Epithelial cell of prostate (primary cell): ENCODE measurements at places on chromosomes 5 and 9.

- no peak for DNase-seq
Observed at GRCh38 chr5:10351919-10352318, 1.6 kb upstream of the MARCHF6 start.

- DNase-seq = no peak
Observed at GRCh38 chr5:79020861-79021561, 35.9 kb upstream of the ARSB start.

DNA sequence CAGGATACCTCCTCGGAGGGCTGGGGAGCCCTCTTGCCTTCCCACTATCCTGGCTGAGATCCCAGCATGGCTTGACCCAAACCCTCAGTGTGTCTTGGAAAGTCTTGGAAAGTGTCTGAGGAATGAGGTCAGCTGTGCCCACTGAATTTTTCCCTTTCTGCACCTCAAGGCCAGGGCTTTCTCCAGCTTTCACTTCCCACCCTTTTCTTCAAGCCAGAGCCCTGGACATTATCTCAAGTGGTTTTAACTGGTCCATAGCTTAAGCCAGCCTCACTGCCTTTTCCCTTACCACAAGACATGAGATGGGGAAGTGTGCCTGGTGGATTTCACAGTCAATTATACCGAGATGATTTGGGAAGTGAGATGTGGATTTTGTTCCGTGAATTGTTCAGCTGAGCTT is 35.7 kb upstream of the LHX2 start:
- DNase-seq = no peak

GRCh38 chr5:63323926-63324325 is 638.3 kb downstream of the HTR1A start:
- no peak for DNase-seq

DNA sequence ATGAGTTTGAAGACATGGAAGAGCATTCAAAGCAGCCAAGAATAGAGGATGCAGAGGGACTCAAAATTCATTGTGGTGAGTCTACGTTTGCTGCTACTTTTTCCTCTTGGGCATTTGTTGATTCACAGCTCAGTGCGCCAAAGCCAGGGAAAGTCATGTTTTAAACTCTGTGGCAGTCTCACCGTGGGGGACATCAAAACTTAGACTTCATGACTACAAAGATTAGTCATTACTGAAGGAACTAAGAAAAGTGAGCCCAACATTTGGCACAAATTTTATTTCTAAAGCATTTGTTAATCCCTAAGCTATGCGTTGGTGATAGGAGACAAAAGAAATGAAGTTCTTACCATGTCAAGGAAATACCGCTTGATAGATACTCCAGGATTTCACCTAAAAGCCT is 73.7 kb upstream of the MTAP start:
- DNase-seq = no peak

DNA sequence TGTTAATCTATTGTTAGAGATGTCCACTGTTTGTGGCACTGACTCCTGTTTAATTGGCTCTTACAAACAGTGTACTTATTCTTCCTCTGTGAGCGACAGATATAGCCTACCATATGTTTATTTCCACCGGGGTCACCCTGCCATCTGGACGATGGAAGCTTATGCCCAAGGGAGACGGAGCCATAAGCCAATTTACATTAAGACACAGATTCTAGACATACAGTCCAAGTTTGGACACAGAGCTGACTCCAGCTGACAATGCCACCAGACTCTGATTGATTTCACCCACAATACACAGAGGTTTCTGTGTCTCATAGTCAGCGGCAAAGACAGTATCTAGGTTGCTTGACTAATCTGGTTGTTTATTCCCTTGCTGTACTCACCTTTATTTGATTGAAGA is 198.9 kb downstream of the ENC1 start:
- no peak for DNase-seq

DNA sequence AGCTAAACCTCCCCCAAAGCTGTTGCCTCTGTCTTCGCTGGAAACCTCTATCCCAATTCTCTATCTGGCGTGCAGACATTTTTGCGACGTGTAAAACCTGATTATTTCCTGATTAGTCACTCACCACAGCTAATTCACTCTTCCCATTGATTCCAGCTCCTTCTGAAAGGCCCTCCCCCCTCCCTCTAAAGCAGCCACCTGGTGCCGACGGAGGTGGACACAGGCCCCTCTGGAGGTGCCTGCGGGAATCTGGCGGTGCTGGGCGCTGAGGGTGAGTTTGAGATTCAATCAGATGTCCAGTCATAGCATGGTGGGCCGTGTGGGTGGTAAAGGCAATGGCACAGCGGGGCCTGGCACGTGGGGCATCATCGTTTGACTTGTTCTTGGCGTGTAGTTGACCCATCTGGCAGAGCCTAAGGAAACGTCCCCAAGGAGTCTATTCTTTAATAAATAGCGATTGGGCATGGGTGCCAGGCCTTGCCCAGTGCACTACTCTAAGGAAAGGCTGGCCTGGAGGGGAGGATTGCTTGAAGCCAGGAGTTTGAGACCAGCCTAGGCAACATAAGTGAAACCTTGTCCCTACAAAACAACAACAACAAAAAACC is 271.1 kb upstream of the MVB12B start:
- DNase-seq = peak; percentile 10

DNA sequence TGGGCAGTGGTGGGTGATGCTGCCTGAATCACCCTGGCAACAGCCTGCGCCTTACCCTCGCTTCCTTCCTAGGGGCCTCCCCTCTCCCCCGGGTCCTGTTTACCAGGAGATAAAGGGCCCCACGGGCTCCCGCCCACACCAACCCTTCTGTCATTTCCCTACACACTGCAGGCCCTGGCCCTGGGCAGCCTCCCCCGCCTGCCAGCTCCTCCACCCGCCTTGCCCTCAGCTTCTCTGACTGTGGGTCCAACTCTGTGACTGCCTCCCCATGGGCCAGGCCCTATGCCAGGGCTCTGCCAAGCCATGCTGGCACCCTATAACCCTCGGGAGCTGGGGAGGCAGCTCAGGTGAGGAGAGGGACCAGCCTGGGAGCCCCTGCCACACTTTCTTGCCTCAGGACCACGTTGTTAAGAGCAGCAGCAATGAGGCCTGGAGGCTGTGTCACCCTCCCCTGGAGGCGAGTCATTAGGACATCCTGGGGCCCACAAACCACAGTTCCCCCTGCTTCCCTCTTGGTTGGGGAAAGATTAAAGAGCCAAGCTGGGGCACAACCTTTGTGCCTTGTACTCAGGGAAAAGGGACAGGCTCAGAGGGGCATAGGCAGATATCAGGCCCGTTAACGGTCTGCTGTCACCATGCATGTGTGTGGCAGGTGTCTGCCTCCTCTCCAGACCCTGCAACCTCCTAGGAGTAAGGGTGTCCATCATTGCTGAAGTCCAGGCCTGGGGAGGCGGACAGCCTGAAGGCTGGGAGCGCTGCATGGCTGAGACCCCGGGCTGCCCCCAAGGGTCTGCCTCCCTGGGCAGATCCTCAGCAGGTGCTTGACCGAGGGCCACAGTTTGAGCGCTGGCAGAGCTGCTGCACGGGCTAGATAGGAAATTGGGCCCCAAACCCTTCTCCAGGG is 2.8 kb downstream of the MGAT4B start:
- DNase-seq = no peak

DNA sequence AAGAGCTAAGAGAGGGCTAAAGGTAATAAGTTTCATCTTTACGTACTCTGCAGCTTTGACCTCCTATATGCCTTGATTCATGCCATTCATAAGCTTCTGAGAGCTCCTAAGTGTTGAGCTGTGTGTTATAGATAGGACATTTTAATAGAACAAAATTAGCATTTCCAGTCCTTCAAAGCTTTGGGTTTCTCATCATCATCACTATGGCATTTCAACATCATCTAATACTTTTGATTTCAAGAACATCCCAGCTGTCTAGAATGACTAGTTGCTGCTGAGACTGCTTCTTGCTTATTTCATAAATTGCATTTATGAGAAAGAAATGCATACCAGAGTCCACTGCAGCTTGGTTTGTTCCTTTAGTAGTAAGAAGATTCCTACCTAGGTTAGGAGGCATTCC is 201.7 kb downstream of the SGCD start:
- DNase-seq = no peak

DNA sequence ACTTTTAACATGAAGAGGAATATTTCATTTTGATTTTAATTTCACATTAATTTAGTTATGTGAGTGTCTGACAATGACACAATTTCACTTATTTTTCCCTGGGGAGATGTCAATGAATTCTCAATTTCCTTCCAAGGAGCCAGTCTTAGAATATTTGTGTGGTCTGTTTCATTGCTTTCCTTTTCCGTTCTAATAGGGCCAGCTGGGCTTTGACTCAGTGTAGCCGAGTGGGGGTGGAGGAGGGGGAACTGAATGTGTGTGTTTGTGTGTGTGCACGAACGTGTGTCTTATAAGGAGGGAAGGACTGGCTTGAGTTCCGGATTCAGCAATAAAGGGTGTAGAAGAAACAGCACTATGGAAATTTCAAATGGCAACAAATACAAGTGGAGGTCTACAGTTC is 100.0 kb downstream of the BASP1 start:
- no peak for DNase-seq

GRCh38 chr9:126614088-126614454 is 343 bp downstream of the LMX1B start:
- no peak for DNase-seq

DNA sequence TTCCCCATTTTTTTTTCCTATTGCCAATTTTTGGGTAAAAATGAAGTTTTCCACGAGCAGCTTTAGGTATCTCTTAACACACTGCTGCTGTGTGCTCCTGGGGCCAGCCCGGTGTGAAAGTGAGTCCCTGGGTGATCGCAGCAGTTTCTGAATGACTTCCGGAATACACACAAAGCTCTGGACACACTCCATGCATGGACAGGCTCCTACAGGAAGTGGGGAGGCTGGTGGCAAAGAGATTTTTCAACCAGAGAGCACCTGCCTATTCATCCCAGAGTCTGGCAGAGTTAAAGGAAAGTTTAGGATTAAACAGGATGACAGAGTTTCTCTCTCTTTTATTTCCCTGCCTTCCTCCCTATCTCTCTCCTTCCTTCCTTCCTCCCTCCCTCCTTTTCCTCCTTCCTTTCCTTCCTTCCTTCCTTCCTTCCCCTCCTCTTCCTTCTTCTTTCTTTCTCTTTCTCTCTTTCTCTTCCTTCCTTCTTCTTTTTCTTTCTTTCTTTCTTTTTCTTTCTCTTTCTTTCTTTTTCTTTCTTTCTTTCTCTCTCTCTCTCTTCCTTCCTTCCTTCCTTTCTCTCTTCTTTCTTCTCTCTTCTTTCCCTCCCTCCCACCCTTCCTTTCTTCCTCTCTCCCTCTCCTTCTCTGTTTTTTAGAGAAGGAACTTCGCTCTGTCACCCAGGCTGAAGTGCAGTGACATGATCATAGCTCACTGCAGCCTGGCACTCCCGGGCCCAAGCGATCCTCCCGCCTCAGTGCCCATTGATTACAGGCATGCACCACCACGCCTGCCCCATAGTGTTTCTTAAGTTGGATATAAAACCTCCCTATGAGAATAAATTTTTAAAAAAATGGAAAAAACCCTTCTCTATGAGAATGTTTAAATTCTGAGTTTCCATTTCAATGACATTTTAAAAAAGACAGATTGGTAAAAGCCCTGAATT is 38.7 kb upstream of the UBTD2 start:
- DNase-seq = no peak

DNA sequence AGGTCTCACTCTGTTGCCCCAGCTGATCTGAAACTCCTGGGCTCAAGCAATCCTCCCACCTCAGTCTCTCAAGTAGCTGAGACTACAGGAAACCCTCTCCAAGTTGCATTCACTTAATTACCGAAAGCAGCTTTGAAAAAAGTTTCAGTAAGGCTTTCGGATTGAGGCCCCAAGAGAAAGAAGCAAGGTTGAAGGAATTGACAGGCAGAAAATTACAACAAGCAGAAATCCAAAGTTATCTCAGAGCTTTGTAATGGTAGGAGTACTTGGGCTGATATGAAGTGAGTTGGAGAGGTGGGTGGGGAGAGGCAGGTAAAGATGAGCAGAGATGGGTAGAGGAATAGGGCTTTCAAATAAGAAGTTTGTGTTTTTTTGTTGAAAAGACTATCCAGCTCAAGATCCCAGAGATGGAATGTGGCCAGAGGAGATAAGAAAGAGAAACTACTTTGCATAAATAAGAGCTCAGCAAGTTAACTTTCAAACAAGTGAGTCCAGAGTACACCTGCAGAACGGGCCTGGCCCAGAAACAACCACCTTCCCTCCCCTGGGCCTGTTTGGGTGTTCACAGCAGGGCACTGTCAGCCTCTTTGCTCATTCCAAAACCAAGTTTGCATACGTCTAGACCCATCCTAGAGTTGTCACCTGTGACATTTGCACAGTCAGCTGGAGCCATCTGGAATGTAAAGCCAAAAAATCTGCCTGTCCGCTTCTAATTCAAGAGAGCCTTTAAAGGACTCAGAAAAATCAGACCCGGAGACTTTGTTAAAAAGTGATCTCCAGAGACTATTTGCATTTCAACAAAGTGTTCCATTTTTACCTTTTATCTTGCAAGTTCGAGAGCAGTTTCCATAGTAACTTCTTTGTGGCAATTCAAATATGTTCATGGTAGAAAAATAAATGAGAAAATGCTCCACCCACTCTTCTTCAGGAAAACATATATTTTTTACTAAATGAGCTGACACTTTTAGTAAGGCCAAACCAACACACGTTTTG is 2.2 kb upstream of the CLINT1 start:
- no peak for DNase-seq

DNA sequence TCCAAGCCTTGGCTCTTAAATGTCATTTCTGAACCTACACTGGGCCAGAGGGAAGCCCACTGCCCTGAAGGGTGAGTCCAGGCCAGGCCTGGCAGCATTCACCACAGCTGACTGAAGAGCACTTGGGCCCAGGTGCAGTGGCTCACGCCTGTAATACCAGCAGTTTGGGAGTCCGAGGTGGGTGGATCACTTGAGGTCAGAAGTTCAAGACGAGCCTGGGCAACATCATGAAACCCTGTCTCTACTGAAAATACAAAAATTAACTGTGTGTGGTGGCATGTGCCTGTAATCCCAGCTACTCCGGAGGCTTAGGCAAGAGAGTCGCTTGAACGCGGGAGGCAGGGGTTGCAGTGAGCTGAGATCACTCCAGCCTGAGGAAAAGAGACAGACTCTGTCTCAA is 5.1 kb downstream of the CCIN start:
- no peak for DNase-seq

DNA sequence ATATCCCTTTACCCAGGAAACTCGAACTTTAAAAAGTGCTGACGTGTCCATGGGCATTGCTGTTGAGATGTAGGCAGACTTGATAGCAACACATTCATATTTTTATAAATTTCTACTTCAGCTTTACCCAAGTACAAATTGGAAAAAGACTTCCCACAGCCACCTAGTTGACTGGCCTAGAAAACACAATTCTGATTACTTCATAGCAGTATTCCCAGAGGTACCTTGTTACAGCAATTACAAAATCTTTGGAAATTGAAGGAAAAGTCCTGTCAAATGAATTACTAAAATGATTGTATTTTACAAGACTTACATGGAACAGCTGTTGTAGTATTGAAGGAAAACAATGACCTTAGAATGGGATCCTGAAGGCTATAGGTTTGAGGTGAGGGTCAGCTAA is 130.7 kb upstream of the NREP start:
- no peak for DNase-seq

DNA sequence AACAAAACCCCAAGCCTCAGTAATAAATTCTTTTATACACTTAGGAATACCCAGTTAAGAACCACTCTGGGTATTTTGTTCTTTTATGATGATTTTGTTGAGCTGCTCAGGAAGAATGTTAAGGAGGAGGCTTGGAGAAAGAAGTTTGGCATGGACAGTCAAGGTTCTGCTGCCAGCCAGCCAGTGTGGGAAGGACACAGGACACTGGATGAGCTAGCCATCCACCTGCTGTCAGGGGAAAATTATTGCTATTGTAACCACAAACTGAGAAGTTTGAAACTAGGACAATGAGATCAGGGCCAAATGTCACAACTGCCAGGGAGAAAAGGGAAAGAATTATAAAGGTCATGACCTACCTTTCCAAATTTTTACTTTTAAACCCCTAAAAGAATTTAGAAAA is 25.9 kb upstream of the ADAMTSL1 start:
- no peak for DNase-seq

GRCh38 chr9:37921546-37922300 is 17.8 kb upstream of the SLC25A51 start:
- DNase-seq = no peak
